ENCODE measurements at places on chromosomes 7 and 10.
A peak's percentile ranks its signal among the peaks of the same experiment; 100 is the strongest.

- DNase-seq = no peak
Measured at GRCh38 chr10:72561745-72562166, 64.1 kb downstream of the MICU1 start.

GRCh38 chr7:156764016-156764669, 123.6 kb downstream of the RNF32 start:
- no peak for DNase-seq

- no peak for DNase-seq
Measured at GRCh38 chr7:128710481-128710880, 28.7 kb upstream of the CALU start.

GRCh38 chr7:33050535-33051318, 11.8 kb downstream of the NT5C3A start:
- peak; percentile 32 for DNase-seq

GRCh38 chr10:79638318-79638717, 27.6 kb downstream of the SFTPA1 start:
- no peak for DNase-seq

DNA sequence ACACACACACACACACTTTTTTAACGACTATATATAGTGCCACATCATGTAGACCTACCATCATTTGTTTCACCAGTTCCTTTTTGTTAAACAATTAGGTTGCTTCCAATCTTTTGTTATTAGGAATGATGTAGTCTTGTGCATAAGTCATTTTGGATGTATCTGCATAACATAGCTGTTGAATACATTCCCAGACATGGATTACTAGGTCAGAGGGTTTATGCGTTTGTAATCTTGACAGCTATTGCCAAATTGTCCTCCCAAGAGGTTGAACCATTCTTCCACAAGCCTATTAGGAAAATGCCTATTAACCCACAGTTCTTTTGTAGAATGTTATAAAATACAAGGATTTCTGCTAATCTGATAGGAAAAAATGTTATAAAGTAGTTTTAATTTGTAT, 87.3 kb downstream of the PALS2 start:
- no peak for DNase-seq

Measured in bone marrow (tissue), 2 donors.